ENCODE measurements at places on chromosomes 6 and 20.

DNA sequence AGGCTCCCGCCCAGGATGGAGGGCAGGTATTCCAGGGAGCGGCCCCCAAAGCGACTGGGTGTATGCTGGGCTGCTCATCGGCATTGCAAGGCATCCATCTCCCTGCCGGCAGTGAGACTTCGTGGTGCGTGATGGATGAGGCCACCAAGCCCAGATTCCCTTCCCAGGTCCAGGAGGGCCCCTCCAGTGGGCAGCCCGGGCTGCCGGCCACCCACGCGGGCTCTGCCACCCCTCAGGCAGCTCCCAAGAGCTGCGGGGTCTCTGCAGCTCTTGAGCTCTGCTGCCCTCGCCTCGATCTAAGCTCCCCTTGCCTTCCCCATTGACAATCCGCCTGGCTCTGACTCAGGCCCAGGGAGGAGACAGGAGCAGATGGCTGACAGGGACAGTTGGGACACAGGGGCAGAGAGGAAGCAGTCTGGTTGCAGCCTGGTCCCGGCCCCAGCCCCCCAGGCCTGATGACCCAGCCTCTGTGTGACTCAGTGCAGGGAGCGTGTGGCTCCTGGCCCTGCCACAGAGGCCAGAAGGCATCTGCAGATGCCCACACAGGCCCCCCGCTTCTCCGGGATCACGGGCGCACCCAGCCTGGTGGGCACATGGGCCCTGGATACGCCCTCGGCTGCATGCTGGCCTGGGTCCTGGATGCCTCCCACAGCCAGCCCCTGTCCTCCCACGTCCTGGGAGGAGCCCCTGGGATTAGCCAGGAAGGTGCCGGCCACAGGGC is 33.0 kb downstream of the SLCO4A1 start:
- no peak for DNase-seq

- DNase-seq, result no peak
These were observed 41.3 kb upstream of the SSTR4 start for GRCh38 chr20:22993823-22994222.

- no peak for DNase-seq
These were observed 444.8 kb downstream of the EYS start for GRCh38 chr6:65262241-65262640.

DNA sequence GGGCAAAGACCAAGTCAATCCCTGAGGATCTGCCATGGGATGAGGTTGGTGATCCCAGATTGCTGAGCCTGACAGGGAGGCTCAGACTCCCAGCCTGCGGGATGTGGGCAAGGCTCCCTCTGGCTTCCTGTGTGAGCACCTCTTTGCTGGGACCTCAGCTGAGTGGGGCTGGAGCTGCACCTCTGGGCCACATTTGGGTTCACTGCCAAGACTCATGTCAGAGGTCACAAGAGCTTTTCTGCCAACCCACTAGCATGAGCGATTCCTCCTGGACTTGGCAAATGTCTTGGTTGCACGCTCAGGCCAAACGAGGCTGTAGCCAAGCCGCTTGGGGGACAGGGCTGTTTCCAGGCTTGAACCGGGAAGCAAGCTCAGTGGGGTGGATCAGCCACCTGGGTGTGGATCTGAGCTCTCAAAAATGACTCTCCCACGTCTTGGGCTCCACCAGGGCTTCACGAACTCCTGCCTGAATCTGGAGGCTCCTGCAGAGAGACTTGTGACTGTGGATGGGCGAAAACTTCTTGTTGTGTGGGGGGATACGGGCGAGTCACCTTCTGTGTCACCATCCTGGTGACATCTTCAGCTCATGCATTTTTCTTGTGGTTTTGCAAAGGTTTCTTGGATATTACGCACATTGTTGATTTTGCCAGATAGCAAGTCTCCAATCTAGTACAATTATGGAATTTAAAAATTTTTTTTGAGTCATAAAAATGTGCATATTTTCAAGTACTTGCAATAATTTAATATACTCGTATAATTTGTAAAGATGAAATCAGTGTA is 359.5 kb downstream of the CDH4 start:
- no peak for DNase-seq

GRCh38 chr20:37673444-37673843 is 20.4 kb upstream of the CTNNBL1 start:
- no peak for DNase-seq

GRCh38 chr6:40520678-40521077 is 66.5 kb downstream of the LRFN2 start:
- no peak for DNase-seq

GRCh38 chr6:126600258-126600916 is 260.5 kb downstream of the CENPW start:
- no peak for DNase-seq

- DNase-seq, result no peak
These were observed 303.7 kb downstream of the TBC1D7 start for GRCh38 chr6:13024616-13025015.

GRCh38 chr20:15609921-15610320 is 963.3 kb downstream of the KIF16B start:
- no peak for DNase-seq

- no peak for DNase-seq
These were observed 244.8 kb upstream of the SYNCRIP start for GRCh38 chr6:85887461-85887860.

DNA sequence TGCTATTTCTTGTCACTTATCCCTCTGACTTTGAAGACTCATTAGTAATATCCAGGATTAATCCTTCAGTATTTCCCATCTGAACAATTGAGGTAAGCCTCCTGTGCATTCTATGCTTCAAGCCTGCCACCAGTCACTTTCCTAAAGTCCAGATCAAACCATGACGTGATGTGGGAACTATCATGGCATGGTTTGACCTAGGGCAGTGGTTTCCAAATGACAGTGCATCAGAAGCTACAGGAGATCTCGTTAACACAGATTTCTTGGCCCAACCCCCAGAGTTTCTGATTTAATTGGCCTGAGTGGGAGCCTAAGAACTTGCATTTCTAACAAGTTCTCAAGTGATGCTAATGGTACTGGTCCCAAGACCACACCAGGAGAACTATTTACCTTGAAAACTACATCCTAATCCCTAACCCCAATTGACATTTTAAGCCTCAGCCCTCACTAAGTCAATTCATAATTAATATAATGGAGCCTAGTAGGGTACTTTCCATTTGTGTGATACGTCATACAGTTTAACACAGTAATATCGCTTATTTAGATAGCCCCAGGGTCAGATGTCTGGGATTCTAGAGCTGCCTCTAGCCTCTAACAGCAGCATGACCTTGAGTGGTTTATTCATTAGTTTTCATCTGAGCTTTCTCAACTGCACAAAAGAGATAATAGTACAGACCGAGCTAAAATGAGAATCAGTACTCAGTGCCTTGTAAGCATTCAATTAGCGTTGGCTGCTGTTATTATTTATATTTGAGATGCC is 907.6 kb downstream of the TFAP2A start:
- DNase-seq, result peak; percentile 12

DNA sequence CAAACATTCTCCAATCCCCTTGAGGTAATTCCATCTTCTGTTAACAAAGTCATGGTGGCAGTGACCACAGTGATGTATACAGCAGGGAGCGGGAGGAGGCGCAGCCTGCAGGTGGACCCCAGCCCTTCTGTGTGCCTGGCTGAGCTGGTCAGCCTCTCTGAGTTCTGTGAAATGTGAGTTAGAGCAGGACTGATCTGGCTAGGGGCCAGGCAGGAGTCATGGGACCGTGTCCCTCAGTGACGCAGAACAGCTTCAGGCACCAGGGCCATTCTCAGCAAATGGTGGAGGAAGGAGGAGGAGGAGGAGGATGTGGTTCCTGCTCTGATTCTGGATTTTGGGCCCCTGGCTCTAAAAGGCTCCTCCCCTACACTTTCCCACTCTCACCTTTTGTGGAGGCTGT is 6.9 kb downstream of the PHACTR3 start:
- no peak for DNase-seq

DNA sequence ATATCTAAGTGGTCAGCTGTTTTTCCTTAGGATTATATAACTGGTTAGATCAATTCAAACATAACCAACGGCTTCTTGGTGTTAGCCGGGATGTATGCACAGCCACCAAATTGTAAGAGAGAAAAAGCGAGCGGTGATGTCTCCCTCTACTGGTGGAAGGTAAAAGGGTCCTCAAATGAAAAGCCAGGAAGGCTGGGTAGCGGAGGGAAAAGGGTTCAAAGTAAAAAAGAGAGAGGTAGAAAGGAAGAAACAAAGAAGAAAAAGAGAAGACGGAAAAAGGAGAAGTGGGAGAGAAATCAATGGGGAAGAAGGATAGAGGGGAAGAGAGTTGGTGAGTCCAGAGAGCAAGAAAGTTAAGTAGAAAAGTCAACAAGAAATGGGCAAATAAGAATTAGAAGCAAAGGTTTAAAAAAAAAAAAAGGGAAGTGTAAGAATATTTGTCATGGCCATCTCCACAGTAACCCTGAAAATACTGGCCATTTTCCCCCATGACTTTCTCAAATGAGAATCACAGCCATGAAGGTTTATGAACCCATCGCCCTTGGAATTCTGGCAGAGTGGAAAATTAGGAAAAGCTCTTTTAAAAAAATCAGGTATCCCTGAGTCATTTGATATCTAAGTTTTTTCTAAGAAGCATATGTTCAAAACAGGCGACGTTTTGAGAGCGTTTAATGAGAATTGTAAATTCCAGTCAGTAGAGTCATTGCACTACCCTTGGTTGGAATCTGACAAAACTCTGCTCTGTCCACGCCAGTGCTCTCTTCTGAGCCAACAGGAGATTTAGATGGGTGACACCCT is 155.6 kb upstream of the SNX9 start:
- peak; percentile 56 for DNase-seq

DNA sequence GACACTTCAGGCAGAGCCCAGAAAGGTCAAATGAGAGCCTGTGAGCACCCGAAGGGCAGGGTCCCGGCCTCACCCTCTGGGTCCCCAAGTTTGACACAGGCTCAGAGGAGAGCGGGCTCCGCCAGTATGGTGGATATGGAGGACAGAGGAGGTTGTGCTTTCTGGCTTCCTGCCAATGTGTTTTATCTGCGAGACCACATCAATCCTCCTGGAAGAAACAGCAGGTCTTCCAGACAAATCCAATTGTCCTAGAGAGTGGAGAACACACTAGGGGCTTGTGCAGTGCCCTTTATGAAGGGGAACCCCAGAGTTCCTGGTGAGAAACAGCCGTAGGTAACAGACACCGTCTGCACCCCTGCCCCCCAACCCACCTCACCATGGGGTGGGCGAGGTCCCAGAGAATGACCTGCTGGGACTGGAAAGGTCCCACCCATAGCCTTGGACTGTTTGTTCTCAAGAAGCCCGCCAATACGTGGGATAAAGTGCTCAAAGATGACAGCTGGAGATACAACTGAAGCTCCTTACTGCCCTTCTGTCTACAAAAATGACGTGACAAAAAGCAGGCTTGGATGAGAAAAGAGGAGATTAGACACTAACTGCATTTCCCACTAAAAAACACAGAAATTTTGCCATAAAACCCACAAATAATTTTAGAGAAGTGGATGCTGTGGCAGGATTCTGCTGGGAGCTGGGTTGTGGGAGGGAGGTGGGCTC is 23.9 kb upstream of the SSTR4 start:
- no peak for DNase-seq

DNA sequence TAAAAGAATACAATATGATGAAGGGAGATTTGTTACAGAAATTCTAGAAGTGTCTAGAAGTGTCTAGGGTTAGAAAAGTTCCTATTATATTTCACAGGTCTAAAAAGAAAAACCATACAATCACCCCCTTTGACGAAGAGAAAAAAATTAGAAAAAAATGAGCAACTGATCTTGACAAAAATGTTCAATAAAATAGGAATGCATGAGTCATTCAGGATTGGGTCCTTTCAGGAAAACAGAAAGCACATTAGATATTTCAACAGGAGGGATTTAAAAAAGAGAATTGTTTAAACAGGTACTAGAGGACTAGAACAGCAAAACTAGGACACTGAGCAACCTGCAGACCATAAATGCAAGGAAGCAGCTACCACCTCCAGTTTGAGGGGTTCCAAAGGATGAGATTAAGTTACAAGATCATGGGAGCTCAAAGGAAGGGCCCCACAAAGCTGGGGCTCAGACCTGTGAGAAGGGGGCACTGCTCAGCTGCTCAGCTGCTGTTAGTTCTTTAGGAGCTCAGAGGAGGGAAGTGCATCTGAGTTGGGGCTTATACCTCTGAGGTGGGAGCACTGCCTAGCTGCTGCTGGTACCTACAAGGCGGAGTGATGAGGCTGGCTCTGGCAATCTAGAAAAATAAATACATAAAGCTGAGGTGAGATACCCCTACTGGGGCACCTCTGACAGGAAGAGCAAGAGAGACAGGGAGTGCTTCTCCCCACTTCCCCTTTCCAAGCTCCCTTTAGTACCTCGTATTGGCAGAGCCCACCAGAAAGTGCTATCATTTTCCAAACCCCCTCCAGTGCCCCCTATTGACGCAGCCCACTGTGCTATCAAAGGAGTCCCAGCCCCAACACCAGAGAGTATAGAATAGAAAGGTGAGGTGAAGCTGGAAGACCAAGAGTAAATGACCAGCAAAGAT is 27.1 kb upstream of the BEND6 start:
- DNase-seq, result no peak

DNA sequence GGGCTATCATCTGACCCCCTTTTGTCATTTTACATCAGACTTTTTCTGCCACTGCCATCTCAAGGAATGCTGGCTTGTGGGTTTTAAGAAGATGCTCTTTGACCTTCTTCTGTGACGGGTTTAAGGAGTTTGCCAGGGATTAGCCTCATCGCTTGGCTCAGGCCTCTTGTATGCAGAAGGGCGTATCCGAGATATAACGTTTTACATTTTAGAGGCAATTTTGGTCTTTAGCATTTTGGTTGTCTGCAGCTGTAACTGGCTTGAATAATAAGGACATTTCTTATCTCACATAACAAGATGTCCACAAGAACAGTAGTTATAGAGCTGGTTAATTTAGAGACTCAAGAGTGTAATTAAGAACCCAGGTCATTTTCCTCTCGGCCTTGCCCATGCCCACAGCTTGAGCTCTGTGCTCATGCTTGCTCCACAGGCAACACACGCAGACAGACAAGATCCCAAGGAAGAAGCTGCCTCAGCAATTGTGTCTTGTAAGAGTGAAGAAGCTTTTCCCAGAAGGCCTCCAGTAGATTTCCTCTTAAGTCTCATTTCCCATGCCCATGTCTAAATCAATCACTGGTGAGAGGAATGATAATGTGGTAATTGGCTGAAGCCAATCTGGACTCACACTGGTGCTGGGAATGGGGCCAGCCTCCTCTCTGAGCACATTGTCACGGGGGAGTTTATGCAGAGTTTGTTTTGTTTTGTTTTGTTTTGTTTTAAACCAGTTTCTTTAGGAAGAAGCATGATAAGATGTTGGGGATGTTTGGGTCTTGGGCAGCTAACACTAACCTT is 36.8 kb downstream of the PTCHD4 start:
- DNase-seq, result no peak

DNA sequence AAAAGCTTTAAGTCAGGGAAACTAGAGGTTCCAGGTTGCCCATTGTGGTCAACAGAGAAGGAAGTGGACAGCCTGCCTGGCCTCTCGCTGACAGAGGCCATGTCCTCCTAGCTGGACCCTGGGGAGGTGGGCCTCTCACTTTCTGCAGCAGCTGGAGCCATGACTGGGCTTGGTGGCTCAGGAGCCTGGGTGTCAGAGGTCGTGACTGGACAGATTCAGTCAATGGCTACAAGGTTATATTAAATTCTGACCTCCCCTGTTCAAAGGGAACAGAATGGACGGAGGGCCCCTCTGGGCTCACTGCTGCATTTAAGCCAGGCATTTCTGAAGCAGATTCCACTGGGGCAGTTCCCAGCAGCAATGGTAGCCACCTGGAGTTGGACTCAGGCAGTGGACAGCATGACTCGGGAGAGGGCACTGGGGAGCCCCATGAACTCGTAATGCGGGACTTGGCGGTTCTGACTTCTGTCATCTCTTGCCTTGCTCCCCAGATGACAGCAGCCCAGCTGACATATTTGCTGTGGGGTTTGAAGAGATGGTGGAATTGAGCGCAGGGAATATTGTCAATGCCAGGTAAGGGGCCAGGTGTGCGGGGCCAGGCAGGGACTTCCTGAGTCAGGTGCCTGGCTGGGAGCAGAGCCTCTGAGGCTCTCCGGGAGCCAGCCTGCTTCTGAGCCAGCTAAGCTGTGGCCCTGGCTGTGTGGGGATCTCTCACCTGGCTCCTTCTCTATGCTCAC is 86.7 kb downstream of the SYNJ2 start:
- no peak for DNase-seq

All from neuronal stem cell (in vitro differentiated cells).